Activated CD8-positive, alpha-beta memory T cell treated with anti-CD3 and anti-CD28 coated beads, Interleukin-2, amount 50 U/mL, for 48 hours (primary cell): ENCODE measurements at places on chromosomes 5 and 9.

DNA sequence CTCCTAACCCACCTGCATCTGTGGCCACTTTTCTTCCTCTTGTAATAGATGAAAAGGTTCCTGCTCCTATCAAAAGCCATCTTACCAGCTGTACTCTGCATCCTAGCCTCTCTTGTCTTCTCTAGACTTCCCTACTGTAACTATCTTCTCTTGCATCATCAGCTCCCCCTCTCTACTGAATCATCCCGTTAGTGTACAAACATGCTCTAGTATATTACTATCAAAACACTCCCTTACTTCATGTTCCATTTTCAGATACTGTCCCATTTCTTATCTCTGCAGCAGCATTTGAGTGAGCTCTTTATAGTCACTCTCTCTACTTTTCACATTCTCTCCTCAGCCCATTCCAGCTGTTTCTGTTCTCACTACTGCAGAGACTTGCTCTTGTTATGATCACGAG, 2.8 kb downstream of the SRA1 start:
- no peak for DNase-seq

- no peak for DNase-seq
These were observed 37.4 kb downstream of the C9orf50 start for GRCh38 chr9:129583308-129584038.

DNA sequence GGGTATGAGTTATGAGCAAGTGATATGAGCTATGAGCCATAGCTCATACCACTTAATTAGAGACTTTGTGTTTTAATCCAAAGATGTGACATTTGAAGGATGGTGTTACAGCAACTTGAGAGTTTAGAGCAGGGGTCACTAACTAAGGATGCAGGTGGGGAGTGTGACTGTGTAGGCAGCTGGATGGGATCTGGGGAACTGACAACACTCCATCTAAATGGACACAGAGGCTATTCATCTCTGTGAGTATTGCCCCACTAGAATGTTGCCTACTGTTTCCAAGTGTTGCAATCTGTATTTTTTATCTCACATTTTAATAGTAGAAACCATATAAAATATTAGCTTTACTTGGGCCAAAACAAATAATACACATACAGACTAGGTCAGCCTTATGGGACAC, 488.1 kb upstream of the DAB2 start:
- DNase-seq = no peak

DNA sequence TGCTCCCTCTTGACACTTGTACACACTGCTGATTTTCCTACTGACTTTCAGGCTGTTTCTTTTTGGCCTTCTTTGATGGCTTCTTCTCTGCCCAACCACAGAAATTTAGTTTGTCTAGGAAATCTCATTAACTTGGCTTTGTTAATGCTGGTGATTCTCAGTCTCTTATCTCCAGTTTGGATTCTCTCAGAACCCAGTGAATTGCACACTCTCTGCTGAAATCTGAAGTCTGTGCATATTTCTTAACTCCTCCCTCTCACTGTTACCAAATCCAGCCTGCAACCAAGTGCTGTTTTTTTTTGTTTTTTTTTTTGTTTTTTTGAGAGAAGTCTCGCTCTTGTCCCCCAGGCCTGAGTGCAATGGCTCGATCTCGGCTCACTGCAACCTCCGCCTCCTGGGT, 117.2 kb downstream of the CDC42SE2 start:
- no peak for DNase-seq

- peak; percentile 97 for DNase-seq
These were observed at the start of gene SSBP2 for GRCh38 chr5:81751009-81751835. SSBP2 (minus strand) TSS chr5:81751097; CDS start chr5:81751042, 55 bp downstream.
